GM04503 (cell line): ENCODE measurements at places on chromosomes 16 and 17.

DNA sequence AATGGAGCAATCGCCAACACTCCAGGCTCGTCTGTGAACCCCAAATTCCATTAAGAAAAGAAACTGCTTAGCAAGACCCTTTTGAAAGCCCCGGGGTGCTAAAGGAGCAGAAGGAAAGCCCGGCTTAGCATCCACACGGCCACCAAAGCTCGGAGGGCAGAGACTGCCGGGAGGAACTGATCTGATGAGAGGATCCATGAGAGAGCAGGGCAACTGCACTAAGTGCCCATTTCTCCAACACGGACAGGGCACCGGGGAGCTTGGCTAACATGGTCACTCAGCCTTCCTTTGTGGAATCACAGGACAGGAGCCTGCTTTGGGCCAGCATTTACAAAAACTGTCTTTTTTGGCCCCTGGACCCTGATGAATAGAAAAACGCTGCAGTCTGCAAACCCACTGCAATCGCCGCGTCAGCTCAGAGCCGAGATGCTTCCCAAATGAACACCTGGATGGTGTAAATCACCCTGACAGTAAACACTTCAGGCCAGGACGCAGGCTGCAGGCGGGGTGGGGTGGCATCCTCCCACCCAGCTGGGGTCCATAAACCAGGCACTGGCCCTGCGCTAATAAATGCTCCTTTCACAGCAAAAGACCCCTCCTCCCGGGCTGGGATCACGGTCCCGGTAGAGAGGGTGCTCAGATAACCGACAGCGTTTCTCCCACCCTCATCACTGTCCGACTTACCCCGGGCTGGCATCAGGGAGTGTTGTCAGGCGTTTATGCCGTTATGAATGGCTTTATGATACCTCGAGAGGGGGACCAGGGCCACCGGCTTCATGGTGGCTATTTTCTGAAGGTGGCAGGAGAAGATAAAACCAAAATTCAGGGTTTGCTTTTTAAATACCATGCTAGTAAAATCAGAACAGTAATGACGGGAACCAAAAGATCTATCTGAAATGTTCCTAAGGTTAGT, 299.5 kb downstream of the IRF8 start:
- DNase-seq = no peak

GRCh38 chr17:5033352-5034015, 1.7 kb downstream of the SLC52A1 start:
- DNase-seq = no peak

DNA sequence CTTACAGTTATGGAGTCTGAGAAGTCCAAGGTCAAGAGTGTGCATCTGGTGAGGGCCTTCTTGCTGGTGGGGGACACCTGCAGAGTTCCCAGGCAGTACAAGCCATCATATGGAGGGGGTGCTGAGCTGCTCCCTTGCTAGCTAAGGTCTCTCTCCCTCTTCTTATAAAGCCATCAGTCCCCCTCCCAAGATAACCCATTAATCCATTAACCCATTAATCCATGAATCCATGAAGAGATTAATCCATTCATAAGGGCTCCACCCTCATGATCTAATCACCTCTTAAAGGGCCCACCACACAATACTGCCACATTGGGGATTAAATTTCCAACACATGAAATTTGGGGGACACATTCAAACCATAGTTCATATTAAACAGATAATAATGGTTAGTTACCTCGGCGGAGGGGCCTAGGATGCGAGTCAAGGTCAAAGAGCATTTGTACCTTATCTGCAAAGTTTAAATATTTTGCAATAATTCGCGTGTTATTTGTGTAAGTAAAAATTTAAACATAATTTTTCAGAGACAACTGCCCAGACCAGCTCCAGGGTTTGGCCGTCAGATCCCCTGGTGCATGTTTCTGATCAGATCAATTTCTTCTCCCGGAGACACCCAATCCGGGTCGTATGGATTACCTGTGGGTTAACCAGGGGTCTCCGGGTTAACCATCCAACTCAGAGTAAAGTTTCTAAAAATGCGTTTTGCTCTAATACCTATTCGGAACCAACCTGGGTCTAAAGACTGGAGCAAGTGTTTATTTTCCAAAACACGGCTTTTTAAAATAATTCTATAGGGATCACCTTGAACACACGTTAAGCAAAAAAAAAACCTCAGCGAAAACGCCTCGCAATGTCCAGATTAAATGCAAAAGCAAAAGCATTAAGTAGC, 740 bp upstream of the POLR3E start:
- DNase-seq = no peak

DNA sequence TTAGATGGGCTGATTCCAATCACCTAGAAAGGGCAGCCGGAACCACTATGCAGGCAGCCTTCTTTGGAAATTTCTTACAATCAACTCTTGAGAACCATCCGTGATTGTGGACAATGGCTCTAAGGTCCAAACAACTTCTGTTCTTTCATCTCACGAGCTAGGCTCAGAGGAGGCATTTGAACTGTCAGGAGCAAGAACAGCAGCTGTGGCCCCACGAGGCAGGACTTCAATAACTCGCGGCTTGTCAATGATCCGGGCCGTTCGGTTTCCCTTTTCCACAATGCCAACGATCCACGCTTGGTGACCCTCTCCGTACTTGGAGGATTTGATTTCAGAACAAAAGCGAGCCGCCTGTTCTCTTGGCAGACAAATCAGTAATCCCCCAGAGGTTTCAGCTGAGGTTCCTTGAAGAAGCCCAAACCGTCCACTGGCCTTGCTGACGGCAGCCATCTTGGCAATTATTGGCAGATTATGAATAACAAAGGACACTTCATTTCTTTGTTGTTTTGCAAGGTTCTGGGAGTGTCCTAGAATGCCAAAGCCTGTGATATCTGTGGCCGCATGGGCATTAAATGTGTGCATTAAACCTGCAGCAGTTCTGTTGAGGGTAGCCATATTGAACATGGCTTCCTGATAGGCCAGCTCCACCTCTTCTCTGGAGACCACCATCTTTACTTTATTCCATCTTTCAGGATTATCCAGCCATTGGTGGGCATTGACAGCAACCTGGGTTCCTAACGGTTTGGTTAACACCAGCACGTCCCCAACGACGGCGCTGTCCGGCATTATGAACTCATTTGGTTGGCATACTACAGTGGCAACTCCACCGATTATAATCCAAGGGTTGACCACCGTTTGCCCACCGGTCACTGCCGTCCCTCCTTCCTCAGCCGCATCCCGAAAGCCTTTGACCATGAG, 1.2 kb downstream of the SEPHS2 start:
- no peak for DNase-seq

DNA sequence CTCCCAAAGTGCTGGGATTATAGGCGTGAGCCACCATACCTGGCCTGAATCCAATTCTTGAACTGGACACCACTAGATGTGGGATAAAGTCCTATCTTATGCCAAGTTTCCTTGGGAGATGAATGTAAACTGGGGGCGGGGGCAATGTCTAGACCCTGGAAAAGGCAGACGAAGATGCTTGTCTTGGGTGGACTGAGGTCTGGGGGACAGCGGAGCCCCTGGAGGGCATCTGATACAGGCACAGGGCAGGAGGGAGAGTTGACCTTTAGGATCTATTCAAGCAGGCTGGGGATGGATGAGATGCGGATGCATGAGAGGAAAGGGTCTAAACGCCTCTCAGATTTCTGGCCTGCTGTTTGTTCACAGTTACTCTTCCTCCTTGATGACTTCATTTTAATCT, 11.7 kb downstream of the C1QTNF1 start:
- DNase-seq = no peak

DNA sequence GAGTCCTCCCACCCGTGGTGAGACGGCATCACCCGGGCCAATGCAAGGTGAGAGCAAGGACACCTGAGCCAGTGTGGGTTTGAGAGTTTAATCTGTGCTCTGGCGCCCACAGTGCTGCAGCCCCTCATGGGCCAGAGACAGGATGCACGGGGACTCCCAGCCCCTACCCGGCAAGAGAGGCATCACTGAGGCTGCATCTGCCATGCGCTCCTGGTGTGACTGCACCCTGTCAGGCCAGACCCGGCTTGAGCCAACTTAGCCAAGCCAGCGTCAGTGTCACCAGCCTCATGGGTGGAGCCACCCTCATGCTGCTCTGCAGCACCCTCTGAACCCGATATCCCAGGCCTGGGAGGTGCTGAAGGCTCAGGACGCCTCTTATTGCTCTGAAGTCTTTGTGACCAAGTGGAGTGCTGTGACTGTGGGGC, 1.3 kb upstream of the BRICD5 start:
- DNase-seq = no peak

DNA sequence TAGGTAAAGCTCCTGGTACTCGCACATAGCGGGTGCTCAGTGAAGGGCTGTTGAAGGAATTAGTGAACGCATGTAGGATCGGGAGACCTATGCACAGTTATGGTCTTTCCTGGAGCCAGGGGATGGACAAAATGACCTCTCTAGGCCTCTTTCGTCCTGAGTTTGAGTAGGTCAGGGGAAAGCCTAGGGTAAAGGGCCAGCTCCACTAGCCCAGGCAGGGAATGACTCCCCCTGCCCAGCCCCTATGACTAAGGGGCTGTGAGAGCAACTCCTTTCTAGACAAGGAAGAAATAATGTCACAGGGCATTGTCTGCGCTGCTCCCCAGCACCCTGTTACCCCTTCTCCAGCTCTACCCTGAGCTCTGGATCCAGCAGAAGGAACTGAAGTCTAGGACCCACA, 24.6 kb upstream of the FMNL1 start:
- no peak for DNase-seq
